ENCODE measurements at places on chromosomes 3 and 15.

GRCh38 chr15:31260646-31261265 is 65.9 kb upstream of the KLF13 start:
- DNase-seq: no peak

- no peak for DNase-seq
Measured at GRCh38 chr3:108953210-108953609, 469 bp downstream of the GUCA1C start.

GRCh38 chr15:29596266-29596665 is 226.0 kb downstream of the TJP1 start:
- DNase-seq: no peak

DNA sequence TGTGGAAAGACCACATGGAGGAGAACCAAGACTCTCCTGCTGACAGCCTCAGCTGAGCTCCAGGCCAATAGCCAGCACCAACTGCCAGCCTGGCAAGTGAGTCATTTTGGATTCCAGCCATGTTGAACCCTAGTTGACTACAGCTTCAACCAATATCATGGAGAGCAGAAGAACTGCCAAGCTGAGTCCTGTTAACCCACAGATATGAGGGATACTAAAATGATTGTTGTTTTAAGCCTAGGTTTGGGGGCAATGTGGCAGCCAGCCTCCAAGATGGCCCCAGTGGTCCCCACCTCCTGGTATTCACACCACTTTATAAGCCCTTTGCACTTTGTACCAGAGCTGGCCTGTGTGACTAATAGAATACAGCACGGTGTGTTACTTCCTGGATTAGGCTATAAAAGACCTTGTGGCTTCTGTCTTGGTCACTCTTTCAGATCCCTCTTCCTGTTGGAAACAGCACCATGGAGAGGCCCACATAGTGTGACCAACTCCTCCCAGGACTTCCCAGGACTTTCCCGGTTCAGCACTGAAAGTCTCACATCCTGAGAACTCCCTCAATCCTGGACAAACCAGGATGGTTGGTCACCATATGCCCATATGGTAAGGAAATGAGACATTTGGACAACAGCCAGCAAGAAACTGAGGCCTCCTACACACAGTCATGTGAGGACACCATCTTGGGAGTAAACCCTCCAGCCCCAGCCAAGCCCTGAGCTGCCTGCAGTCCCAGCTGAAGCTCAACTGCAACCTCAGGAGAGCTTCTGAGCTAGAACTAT is 32.4 kb upstream of the CDV3 start:
- no peak for DNase-seq

DNA sequence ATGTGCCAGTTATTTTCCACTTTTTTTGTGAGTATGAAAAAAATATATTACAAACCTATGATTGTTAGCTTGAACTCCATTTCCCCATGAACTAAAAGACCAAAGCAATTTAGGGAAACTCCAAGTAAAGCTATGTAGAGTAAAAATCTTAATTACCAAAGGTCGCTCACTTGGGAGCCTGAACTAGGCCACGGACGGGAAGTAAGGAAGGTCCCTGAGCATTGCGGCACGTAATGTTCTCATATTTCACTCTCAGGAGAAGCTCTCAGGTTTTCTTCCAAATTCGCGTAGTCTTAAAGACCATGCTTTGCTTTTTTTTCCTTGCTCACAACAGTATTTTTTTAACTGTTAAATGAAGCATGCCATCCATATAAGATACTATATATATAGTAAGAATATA is 215.3 kb upstream of the RARB start:
- no peak for DNase-seq

- DNase-seq: no peak
Measured at GRCh38 chr15:66839506-66840112, 137.6 kb downstream of the SMAD6 start.

DNA sequence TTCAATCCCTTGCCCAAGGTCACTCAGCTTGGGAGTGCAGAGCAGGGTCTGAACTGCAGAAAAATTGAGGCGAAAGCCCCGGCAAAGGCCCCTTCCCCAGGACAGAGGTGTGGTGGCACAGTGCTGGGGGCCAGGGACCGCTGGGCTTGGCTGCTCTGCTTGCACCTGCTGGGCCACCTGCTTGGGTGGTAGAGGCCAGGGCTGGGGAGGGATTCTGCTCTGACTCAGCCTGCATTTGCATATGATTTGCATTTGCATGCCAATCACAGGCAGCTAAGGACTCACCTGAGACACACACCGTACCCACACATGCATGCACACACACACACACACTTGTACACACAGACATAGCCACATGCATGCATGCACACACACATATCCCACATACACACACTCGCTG is 9.9 kb downstream of the GRM2 start:
- DNase-seq: no peak

DNA sequence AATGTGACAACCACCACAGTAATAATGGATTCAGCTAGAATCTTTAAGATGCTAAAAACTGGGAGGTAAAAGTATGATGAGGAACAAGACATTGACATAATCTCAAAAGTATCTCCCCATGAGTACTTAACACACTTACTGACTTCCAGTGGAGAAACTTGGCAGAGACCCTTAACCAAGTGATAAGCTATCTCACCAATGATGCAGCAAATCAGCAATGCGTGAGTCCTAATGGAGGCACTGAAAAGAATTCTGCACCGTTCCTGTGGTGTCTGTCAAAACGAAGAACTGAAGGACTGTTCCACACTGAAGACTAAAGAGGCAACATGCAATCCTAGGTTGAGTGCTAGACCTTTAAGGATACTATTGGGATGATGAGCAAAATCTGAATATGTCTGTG is 67.9 kb upstream of the OCA2 start:
- DNase-seq: no peak

GRCh38 chr3:107988460-107989175 is 102.2 kb downstream of the CD47 start:
- no peak for DNase-seq

- DNase-seq: no peak
Measured at GRCh38 chr3:141229132-141229531, 2.5 kb upstream of the PXYLP1 start.

GRCh38 chr3:136621628-136622027 is 130.6 kb downstream of the STAG1 start:
- no peak for DNase-seq

DNA sequence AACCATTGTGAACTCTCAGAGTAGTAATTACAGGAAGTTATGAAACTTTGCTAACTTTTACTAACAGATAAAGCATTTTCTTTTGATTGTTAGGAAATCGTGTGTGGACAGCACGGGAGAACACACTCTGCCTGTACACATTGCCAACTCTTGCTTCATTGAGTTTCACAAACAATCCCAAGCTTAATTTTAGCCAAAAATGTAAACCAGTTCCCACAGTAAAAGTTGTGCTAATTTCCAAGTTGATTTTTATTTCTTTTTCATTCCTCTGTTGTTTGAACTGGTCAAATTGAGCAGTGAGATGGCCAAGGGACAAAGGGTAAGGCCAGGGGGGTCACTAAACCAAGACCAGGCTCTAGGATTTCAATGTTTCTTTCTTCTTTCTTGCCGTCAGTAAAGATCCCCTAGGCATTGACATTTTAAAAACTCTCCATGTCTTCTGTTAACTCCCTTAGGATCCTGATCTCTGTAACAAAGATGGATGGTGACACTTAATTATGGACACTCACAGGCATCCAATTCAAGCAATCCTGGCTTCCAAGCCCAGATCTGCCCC is 414.9 kb downstream of the RBMS3 start:
- no peak for DNase-seq

GRCh38 chr3:14265246-14265962 is 86.8 kb downstream of the LSM3 start:
- DNase-seq: peak; percentile 72

DNA sequence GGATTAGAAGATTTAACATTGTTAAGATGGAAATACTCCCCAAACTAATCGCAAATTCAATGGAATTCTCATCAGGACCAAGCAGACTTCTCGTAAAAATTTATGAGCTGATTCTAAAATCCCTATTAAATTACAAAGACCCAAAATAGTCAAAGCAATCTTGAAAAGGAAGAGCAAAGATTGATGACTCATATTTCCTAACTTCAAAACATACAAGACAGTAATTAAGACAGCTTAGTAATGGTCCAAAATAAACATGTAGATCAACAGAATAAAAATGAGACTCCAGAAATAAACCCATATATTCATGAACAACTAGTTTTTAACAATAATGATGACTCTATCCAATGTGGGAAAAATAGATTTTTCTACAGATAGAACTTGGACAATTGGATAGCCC is 148.7 kb downstream of the SI start:
- no peak for DNase-seq

DNA sequence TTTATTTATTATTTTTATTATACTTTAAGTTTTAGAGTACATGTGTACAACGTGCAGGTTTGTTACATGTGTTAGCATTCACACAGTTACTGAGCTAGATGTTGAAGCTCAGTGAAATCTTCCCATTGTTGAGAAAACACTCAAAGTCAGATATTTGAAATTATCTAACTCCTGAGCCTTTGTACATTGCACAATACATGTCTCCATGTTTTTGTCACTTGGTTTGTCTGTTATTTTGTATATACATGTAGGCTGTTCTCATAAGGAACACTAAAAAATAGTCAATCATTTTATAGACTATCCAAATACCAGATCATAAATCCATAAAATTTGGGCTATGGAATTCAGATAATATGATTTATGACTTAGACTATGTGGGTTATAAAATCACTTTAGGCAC is 1126.5 kb downstream of the NSUN3 start:
- DNase-seq: no peak

DNA sequence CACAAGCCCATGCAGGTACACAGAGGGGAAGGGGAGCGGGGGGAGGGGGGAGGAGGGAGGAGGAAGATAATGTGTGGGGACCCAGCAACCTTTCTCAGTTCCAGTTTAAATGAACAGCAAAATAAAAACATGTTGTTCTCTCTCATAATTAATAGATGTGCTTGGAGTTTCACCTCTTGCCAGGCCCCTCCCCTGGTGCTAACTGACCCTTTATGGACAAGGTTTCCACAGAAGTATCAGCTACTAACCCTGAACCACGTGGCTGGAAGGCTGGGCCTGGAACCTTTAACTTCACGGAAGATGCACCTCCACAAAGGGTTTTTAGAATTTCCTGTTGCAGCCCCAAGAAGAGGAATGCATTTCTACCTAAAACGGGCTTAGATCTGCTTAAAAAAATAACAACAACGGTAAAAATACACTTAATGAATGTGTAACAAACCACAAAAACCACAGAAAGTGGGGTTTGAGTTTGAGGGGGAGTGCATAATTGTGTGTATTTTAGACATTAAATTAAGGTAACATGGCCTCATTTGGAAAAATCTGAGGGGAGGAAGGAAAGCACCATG is 14.8 kb upstream of the SMAD3 start:
- DNase-seq: no peak
